Stimulated activated CD4-positive, alpha-beta T cell treated with anti-CD3 and anti-CD28 coated beads, TNF-alpha, amount 100 ng/mL, for 24 hours (primary cell): ENCODE measurements at places on chromosomes 1 and 21.

- DNase-seq: no peak
These were observed 75.8 kb downstream of the PGBD5 start for GRCh38 chr1:230350208-230350921.

- no peak for DNase-seq
These were observed 112.6 kb upstream of the CSF3R start for GRCh38 chr1:36595349-36595748.

GRCh38 chr21:40668555-40669275 is 178.2 kb downstream of the DSCAM start:
- DNase-seq: no peak

DNA sequence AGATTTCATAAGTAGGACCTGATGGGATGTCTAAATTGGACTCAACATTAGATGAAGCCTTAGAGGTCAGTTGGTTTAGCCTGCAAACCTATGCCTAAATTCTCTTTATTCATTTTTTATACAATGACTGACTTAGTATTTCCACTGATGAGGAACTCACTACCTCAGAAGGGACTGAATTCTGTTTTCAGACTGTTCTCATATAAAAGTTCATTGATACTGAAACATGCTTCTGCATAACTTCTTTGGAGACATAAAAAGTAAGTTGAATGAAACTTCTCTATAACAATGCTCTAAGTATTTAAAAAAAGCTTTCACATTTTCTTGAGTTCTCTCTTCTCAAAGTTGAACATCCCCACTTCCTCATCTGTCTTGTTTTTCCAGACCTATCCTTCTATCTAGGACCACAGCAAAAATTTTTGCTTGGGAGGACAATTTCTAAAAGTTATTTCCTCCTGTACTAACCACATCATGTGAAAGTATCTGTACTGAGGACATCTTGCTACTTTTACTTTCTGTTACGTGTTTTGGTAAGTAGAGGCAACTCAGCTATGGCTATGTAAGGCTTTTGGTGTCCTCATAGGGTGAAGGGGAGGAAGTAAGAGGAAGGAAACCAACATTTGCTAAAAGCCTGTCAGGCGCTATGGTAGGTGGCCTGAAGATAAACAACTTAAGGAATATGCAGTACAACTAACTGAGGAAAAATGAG is 64.1 kb downstream of the USP24 start:
- DNase-seq: no peak

- DNase-seq: no peak
These were observed 871 bp downstream of the PINK1 start for GRCh38 chr1:20634065-20634593.

GRCh38 chr21:36948686-36949085 is 17.8 kb downstream of the HLCS start:
- no peak for DNase-seq

- no peak for DNase-seq
These were observed 2.4 kb downstream of the PLPPR4 start for GRCh38 chr1:99266726-99267125.

DNA sequence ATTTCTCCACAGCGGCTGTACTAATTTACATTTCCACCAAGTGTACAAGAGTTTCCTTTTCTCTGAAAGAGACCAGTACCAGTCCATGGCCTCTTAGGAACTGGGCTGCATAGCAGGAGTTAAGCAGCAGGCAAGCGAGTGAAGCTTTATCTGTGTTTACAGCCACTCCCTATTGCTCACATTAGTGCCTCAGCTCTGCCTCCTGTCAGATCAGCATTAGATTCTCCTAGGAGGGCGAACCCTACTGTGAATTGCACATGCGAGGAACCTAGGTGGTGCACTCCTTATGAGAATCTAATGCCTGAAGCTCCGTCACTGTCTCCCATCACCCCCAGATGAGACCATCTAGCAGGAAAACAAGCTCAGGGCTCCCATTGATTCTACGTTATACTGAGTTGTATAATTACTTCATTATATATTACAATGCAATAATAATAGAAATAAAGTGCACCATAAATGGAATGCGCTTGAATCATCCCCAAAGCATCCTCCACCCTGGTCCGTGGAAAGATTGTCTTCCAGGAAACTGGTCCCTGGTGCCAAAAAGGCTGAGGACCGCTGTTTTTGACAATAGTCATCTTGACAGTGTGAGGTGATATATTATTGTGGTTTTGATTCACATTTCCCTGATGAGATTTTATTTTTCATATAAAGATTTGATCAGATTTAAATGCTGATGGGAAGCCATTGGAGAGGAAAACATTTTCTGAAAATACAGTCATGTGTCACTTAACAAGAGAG is 45.5 kb upstream of the MRPS6 start:
- no peak for DNase-seq

DNA sequence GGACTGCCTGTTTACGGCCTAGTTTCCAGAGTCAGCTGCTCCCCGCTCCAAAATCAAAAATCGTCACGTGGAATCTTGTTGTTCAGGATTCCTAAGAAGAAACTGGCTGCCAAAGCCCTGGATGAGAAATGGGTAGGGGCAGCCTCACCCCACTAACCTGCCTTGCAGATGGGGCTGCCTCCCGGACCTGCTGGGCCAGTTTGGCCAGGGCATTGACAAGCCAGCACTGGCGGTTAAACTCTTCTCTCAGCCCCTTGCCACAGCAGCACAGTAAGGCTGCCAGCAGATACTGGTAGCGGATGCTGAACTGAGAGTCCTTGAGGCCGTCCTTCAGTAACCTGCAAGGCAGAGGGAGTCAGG is 31.6 kb upstream of the PPP1R15B start:
- DNase-seq: no peak

- DNase-seq: no peak
These were observed 1.4 kb upstream of the ADGRB2 start for GRCh38 chr1:31765516-31765915.

DNA sequence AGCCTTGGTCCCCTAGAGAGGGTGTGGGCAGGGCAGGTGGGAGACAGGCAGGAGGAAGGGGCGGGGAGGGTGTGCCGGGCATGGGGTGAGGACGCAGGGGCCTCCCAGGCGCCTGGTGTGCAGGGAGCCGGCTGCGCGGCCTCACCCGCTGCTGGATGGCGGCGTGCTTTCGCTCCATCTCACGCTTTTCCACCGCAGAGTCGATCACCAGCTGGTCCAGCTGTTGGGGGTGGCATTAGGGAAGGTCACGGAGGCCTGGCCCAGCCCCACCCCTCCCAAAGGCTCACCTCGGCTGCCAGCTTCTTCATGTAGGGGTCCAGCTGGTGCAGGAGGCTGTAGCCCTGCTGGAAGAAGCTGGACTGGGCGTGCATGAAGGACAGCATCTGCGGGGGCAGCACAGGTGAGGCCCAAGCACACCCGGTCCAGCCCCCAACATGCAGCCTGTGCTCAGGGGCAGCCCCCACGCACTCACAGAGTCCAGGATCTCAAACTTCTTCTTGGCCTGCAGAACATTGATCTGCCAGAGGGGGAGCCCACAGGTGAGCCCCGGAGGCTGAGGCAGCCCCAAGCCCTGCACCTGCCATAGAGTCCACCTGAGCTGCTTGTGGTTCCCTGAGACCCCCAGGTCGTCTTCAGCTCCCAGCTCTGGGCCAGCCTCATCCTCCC is 7.9 kb downstream of the ACAP3 start:
- DNase-seq: no peak

GRCh38 chr1:61742620-61743430 is 545 bp downstream of the PATJ start:
- no peak for DNase-seq

- no peak for DNase-seq
These were observed 52.0 kb upstream of the TINAGL1 start for GRCh38 chr1:31524186-31524901.

DNA sequence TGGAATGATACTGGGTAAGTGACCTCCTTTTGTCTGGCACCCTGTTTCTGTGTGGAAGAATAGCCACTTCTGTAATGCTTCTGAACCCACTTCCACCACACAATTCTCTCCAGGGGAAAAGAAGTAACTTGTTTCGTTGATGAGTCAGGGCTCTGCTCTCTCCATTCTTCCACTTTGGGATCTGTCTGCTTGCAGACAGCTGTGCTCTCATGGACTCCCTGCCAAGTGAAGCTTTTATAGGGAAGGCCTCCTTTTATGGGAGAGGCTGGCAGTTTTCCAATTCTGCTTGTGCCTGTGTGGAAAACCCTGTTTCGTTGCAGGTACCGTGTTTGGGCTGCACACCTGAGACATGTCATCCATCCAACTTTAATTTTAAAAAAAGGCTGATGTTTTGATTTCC is 130.7 kb downstream of the GIPC2 start:
- DNase-seq: no peak

- DNase-seq: no peak
These were observed 43.2 kb downstream of the ATP1B1 start for GRCh38 chr1:169149555-169150286.

DNA sequence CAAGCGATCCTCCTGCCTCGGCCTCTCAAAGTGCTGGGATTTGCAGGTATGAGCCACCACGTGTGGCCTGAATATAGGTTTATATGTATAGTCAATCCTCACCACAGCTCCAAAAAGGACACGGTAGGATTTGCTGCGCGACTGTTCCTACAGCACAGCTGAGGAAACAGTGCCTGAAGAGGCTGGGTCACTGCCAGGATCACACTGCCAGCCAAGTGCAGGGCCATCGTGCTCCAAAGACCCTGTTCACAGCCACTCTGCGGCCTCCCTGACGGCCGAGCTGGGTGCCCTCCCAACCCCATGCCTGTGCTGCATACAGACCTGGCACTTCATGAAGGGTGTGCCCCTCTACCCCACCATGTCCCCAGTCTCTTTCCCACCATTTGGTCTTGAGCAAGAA is 71.4 kb downstream of the MRPL37 start:
- DNase-seq: no peak

- DNase-seq: no peak
These were observed 35.9 kb upstream of the CCDC27 start for GRCh38 chr1:3716351-3716750.

GRCh38 chr1:234701737-234702341 is 91.9 kb upstream of the IRF2BP2 start:
- DNase-seq: no peak

DNA sequence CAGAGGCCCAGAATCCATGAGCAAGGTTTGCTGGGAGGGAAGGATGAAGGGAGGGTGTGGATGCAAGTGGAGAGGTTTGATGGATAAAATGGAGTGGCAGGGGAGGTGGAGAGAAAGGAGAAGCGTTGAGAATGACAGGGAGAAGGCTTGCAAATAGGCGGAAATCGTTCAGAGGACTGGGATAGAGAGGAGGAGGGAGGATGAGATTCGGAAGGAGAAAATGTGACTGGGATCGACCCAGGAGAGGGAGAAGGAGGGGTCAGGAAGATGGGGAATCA is 376 bp downstream of the AVPR1B start:
- DNase-seq: no peak

- DNase-seq: no peak
These were observed 86.3 kb upstream of the VANGL1 start for GRCh38 chr1:115555446-115555845.

DNA sequence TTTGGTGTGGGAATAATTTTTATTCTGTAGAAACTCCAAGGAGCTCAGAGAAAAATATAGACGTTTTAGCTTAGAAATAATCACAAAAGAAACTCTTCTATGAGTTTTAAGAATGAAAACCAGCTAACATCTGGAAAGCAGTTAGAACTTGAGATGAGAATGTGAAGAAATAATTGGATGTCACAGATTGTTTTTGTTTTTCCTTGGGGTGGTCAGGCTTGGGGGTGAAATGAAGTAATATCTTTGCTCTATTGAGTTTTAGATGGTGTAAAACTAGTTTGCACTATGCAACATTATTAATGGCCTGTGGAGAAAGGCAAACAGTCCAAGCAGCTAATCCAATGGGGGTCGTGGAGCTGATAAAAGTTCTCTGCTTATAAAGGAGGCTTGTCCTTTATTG is 101.2 kb downstream of the FMN2 start:
- no peak for DNase-seq

- no peak for DNase-seq
These were observed 44.3 kb downstream of the GPATCH2 start for GRCh38 chr1:217586586-217586985.

DNA sequence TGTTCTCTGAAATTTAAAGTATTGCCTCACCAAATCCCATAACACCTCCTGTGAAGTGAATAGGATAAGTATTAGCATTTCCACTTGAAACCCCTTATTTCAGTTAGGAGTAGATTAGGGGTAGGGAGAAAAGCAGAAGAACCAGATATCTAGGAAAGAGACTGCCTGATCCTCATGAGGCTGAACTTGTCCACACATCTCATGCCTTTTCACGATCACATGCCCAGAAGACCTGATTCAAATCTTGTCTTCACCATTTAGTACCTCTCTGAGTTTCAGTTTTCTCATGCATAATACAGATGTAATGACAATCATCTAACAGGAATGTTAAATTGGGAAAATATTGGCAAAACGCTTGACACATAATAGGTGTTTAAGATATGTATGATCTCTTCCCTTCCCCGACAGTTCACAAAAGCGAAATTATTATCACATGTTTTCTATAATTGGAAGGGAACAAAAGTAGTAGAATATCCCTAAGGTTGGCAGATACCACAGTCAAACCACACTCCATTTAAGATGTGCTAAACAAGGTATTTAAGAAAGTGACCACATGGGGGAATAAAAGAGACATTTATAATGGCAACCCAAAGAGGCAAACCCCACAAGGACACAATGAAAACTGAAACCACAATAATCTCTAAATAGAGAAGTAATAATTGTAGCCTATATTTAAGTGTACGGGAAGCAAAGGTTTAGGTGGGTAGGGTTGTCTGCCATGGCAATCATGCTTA is 25.2 kb downstream of the GFI1 start:
- no peak for DNase-seq

DNA sequence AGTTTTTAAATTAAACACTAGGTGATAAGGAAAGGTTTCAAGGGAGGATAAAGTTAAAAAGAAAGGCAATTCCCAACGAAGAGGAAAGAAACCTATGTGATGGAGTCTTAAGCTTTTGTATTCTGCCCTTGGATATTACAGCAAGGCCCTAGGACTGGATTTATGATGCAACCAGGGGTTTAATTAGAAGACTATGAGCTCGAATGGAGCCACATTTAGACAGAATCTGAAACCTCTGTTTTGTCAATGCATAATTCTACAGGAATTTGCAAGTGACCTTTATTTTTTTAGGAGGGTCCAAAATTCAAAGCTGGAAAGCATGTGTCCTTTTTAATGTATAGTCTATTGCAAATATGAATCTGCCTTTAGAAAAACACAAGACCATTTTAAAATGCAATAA is 37.9 kb downstream of the TGFB2 start:
- DNase-seq: no peak

DNA sequence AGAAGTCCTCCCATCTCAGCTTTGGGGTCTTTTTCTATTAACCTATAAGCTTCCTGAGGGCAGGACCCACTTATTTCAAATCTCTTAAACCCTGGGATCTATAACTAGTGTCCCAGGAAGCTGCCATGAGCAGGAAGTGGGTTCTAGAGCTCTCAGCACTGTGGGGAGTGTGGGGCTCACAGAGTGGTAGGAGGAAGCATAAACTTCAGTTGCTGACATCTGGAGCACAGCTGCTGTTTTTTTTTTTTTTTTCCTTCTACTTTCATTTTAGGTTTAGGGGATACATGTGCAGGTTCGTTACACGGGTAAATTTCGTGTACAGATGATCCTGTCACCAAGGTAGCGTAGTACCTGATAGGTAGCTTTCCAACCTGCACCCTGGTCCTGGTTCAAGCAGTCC is 59.3 kb downstream of the AK4 start:
- no peak for DNase-seq

GRCh38 chr21:25528515-25528914 is 78.8 kb downstream of the MRPL39 start:
- DNase-seq: no peak
